ENCODE measurements at places on chromosomes 11 and 22. TPM values are rescaled to one million over a fixed set of nuclear protein-coding genes. Genes with fewer than 3 reads are reported as not detected.

Gene HSPB2
- not detected for total RNA-seq

Gene SYT13
- not detected for total RNA-seq

Gene FGF4
- not detected for total RNA-seq

Gene DEUP1
- total RNA-seq = not detected

Gene TRABD
- 118 TPM for total RNA-seq

Gene MEI1
- 56.0 TPM for total RNA-seq

Gene MUC6
- total RNA-seq = not detected

Gene DERL3
- 10.2 TPM for total RNA-seq

Gene CDC42EP2
- total RNA-seq = 0.48 TPM

Gene POU2AF3
- not detected for total RNA-seq

Gene CBLIF
- total RNA-seq = not detected

Gene SEC14L6
- not detected for total RNA-seq

Gene TNNT3
- total RNA-seq = 11.3 TPM

Gene TESMIN
- total RNA-seq = 9.0 TPM

Gene MN1
- total RNA-seq = 0.18 TPM

Gene SLC22A12
- not detected for total RNA-seq

Gene LDHAL6A
- 0.22 TPM for total RNA-seq

Gene RAG1
- 0.30 TPM for total RNA-seq

Gene MS4A6E
- not detected for total RNA-seq

Gene NXPE1
- total RNA-seq = not detected

Gene HTR3B
- total RNA-seq = not detected

Gene ALDH3B2
- total RNA-seq = not detected

Gene KCNK4
- not detected for total RNA-seq

Gene MPPED2
- total RNA-seq = not detected

Gene SMIM35
- 0.05 TPM for total RNA-seq

Gene OR6T1
- total RNA-seq = not detected

Gene PGA5
- total RNA-seq = not detected
